Ascending aorta (tissue), 2 donors: ENCODE measurements at places on chromosomes 5 and 9.

DNA sequence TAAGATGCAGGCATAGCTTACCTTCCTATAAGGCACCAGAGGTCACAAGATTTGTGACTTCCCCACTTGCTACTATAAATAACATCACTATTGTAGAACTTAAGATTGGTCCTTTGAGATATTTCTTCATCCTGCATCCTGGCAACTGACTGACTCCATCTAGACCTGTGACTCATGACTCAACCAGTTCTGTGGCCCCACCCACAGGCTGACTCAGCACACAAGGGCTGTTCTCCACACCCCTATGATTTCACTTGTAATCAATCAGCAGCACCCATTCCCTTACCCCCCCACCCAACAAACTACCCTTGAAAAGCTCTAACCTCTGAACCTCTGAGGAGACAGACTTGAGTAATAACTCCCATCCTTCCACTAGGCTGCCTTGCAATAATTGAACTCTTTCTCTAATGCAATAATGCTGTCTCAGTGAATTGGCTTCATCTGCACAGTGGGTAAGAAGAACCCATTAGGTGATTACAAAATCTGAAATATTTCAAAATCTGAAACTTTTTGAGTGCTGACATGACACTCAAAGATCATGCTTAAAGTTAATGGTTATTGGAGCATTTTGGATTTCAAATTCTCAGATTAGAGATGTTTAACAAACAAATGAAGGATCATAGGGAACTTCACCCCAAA is 296.7 kb downstream of the ARL15 start:
- DNase-seq: peak; percentile 63
- H3K27ac ChIP-seq: no peak overlapping the region
- no peaks in the 10 kb centered on the region for H3K36me3 ChIP-seq
- H3K4me1 ChIP-seq: no peaks in the 10 kb centered on the region

DNA sequence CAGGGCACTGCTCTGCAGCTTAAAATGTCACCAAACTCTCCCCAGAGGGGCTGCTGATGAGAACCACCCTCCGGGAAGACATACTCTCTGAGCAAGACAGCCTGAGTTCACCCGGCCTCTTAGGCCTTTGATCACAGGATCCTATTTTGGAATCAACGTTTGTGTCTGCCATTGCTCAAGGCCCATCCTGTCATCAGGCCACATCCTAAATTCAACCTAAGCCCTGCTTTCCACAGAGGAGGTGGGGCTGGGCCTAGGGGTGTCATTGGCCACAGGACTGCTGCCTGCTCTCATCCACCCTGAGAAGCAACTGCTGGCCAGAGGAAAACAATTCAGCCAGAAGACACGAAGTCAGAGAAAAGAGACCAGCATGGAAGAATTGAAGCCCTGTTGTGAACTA is 351.1 kb upstream of the IRX2 start:
- no peak overlapping the region for H3K27ac ChIP-seq
- no peaks in the 10 kb centered on the region for H3K36me3 ChIP-seq
- H3K4me1 ChIP-seq: no peaks in the 10 kb centered on the region
- no peaks in the 10 kb centered on the region for H3K27me3 ChIP-seq

DNA sequence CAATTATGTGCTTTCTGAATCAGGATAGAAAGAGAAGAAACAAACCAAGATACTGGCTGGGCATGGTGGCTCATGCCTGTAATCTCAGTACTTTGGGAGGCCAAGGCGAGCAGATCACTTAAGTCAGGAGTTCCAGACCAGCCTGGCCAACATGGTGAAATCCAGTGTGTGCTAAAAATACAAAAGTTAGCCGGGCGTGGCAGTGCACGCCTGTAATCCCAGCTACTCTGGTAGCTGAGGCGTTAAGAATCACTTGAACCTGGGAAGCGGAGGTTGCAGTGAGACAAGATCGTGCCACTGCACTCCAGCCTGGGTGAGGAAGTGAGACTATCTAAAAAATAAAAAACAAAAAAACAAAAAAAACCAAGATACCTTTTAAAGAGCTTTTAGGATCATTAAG is 214.2 kb downstream of the NFIB start:
- H3K27me3 ChIP-seq: no peaks in the 10 kb centered on the region
- H3K27ac ChIP-seq: peak overlapping the region; percentile 76
- peaks cover 9% of the 10 kb centered on the region for H3K4me1 ChIP-seq
- H3K36me3 ChIP-seq: no peaks in the 10 kb centered on the region
- no peak overlapping the region for H3K4me3 ChIP-seq

DNA sequence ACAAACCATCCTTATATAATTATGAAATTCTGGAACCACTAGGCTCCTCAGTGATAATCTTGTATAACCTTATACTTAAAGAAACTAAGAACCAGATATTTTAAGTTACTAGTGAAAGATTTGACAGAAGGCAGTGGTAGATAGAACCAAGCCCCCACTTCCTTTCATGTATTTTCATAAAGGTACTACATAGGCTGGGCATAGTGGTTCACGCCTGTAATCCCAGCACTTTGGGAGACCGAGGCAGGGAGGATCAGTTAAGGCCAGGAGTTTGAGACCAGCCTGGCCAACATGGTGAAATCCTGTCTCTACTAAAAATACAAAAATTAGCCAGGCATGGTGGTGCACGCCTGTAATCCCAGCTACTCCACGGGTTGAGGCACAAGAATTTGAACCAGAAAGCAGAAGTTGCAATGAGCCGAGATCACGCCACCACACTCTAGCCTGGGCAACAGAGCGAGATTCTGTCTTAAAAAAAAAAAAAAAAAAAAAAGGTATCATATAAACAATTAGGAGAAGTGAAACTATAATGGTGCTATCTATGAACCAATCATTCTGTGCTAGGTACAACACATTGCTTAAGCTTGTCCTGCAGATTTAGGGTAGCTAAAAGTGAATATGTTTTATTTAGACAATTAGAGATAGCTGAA is 27.9 kb upstream of the DTWD2 start:
- DNase-seq: no peak
- no peaks in the 10 kb centered on the region for H3K27me3 ChIP-seq
- no peak overlapping the region for H3K27ac ChIP-seq
- no peaks in the 10 kb centered on the region for H3K36me3 ChIP-seq

- DNase-seq: no peak
- no peaks in the 10 kb centered on the region for H3K36me3 ChIP-seq
- no peaks in the 10 kb centered on the region for H3K4me1 ChIP-seq
- H3K4me3 ChIP-seq: no peak overlapping the region
- no peak overlapping the region for H3K27ac ChIP-seq
- no peaks in the 10 kb centered on the region for H3K27me3 ChIP-seq
These were observed 107.2 kb downstream of the ASTN2 start for GRCh38 chr9:117307701-117308100.

GRCh38 chr5:2376486-2376885 is 375.0 kb downstream of the IRX2 start:
- DNase-seq: no peak
- H3K36me3 ChIP-seq: no peaks in the 10 kb centered on the region
- no peaks in the 10 kb centered on the region for H3K27me3 ChIP-seq
- H3K4me1 ChIP-seq: no peaks in the 10 kb centered on the region
- no peak overlapping the region for H3K4me3 ChIP-seq
- H3K27ac ChIP-seq: no peak overlapping the region

DNA sequence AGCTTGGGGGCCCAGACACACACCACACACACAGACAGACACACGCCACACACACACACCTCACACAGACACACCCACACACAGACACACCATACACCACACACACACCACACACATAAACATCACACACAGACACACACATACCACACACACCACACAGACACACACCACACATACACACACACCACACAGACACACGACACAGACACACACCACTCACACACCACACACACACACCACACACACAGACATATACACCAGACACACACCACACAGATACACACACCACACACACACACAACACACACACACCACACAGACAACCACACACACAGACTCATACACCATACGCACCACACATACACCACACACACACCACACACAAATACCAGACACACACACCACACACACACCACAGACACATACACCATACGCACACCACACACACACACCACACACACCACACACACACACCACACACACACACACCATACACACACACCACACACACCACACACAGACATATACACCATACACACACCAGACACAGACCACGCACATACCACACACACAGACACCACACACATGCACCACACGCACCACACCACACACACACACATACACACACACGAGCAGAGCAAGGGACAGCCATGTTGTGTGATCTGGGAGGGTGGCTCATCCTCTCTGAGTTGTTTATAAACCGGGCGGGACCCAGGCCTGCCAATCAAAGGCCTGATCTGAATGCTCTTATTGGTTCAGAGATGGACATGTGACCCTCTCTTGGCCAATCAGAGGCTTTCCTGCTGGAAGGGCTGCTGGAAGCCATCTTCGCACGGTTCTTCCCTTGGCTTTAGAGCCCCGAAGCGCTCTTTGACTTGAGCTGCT is 148.3 kb downstream of the GAPVD1 start:
- H3K36me3 ChIP-seq: no peaks in the 10 kb centered on the region
- H3K27me3 ChIP-seq: peaks cover 5% of the 10 kb centered on the region
- H3K4me1 ChIP-seq: peaks cover 2% of the 10 kb centered on the region
- DNase-seq: no peak
- no peak overlapping the region for H3K27ac ChIP-seq

GRCh38 chr9:84450029-84450428 is 109.5 kb upstream of the SLC28A3 start:
- no peak for DNase-seq
- H3K36me3 ChIP-seq: no peaks in the 10 kb centered on the region
- no peaks in the 10 kb centered on the region for H3K4me1 ChIP-seq
- no peaks in the 10 kb centered on the region for H3K27me3 ChIP-seq
- no peak overlapping the region for H3K27ac ChIP-seq
- no peak overlapping the region for H3K4me3 ChIP-seq

- H3K4me3 ChIP-seq: no peak overlapping the region
- H3K27me3 ChIP-seq: no peaks in the 10 kb centered on the region
- no peak overlapping the region for H3K27ac ChIP-seq
- H3K4me1 ChIP-seq: no peaks in the 10 kb centered on the region
- H3K36me3 ChIP-seq: no peaks in the 10 kb centered on the region
- no peak for DNase-seq
These were observed 292.4 kb downstream of the ZNF608 start for GRCh38 chr5:124454081-124454480.

DNA sequence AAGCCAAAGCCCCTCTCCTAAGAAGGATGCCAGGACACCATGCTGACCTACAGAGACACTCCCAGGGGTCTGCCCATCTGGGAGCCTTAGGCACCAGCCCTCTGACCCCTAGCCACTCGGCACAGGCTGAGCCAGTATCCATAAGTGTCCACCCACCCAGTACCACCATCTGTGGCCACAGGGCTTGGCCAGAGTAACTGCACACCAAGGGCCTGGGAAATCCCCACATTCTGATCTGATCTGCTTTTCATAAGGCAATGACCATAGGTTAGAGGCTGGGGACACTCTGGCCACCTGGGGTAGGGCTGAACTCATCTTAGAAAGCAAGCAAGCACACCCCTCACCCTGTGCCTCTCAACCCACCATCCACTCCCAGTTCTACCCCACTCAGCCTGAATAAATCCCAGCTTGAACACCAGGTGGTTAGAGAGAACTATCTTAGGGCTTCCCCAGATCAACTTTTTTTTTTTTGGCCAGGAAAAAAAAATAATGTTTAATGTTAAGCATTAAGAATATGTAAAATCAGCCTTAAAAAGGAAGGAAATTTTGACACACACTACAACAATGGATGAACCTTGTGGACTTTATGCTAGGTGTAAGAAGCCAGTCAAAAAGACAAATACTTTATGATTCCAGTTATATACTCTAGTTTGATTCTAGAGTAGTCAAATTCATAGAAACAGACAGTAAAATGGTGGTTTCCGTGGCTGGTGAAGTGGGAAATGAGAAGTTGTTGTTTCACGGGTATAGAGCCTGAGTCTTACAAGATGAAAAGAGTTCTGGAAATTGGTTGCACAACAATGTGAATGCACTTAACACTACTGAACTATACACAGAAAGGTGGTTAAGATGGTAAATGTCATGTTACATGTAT is 6.2 kb downstream of the GNPDA1 start:
- H3K36me3 ChIP-seq: peaks cover 42% of the 10 kb centered on the region
- no peak overlapping the region for H3K4me3 ChIP-seq
- H3K4me1 ChIP-seq: no peaks in the 10 kb centered on the region
- DNase-seq: no peak
- H3K27me3 ChIP-seq: no peaks in the 10 kb centered on the region

DNA sequence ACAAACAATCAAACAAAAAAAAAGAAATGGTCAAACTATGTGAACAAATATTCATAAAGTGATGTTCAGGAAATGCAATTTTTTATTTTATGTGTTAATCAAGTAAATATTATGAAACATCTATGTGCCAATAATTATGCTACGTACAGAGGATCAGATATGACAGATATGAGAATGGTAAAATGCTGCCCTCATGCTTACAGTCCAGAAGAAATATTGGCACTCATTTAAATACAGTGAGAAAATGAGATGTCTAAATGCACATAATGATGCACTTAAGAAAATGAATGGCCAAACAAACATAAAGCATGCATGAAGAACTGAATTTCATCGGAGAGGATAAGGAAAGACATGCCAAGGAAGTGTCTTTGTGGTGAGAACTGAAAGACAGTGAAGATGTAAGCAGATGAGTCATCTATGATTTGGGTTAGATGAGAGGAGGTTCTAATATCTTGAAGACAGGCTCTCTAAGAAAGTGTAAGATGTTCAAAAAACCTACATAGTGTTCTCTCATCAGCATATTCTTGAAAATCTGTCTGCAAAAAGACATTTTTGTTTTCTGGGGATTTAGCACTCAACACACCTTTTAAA is 1231.1 kb upstream of the ACO1 start:
- no peak overlapping the region for H3K27ac ChIP-seq
- no peak overlapping the region for H3K4me3 ChIP-seq
- no peaks in the 10 kb centered on the region for H3K27me3 ChIP-seq
- H3K36me3 ChIP-seq: no peaks in the 10 kb centered on the region
- no peak for DNase-seq

- no peak for DNase-seq
- H3K4me1 ChIP-seq: peaks cover 29% of the 10 kb centered on the region
- H3K27ac ChIP-seq: peak overlapping the region; percentile 58
- no peaks in the 10 kb centered on the region for H3K36me3 ChIP-seq
These were observed 55.7 kb upstream of the EQTN start for GRCh38 chr9:27352457-27353165.

DNA sequence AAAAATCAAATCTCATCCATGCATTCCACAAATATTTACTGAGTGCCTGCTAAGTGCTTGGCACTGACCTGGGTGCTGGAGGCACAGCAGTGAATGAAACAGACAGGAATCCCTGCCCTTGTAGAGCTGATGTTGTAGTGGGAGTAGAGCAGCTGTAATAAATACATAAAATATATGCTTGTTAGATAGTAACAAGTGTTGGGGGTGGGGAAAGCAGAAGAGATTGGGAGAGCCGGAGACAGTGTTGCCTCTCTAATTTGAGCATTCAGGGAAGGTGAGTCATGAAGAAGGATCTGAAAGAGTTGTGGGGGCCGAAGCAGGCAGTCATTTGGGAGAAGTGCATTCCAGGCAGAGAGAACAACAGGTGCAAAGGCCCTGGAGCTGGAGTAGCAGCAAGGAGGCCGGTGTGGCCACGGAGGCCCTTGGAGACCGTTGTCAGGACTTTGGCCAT is 97.9 kb downstream of the ZNF618 start:
- H3K27me3 ChIP-seq: no peaks in the 10 kb centered on the region
- peak overlapping the region; percentile 6 for H3K27ac ChIP-seq
- H3K4me3 ChIP-seq: no peak overlapping the region
- DNase-seq: no peak
- peaks cover 21% of the 10 kb centered on the region for H3K4me1 ChIP-seq

- no peak for DNase-seq
- no peak overlapping the region for H3K27ac ChIP-seq
- no peaks in the 10 kb centered on the region for H3K36me3 ChIP-seq
- H3K4me3 ChIP-seq: no peak overlapping the region
These were observed 43.2 kb downstream of the WWC1 start for GRCh38 chr5:168334695-168335094.
